Activated CD4-positive, alpha-beta memory T cell treated with anti-CD3 and anti-CD28 coated beads, Interleukin-2, amount 10 ng/mL, durations not matched to agents 7 days and 5 days (primary cell): ENCODE measurements at places on chromosomes 7 and 10.

DNA sequence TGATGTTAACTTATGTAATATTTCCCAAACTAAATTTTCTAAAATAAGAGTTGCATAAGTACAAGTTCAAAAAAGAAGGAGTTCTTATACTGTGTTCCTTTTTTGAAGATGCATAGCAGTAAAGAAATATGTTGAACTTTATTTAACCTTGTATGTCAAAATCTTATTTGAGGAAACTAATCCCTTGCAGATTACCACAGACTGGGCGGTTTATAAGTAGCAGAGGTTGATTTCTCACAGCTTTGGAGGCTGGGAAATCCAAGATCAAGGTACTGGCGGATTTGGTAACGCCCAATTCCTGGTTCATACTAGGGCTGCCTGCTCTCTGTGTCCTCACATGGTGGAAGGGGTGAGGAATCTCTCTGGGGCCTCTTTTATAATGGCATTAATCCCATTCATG lies 68.5 kb downstream of the GNAT3 start:
- H3K27me3 ChIP-seq, result no peaks in the 10 kb centered on the region
- no peaks in the 10 kb centered on the region for H3K4me1 ChIP-seq
- no peak overlapping the region for H3K27ac ChIP-seq
- no peak for DNase-seq
- H3K4me3 ChIP-seq, result no peak overlapping the region
- no peaks in the 10 kb centered on the region for H3K36me3 ChIP-seq

DNA sequence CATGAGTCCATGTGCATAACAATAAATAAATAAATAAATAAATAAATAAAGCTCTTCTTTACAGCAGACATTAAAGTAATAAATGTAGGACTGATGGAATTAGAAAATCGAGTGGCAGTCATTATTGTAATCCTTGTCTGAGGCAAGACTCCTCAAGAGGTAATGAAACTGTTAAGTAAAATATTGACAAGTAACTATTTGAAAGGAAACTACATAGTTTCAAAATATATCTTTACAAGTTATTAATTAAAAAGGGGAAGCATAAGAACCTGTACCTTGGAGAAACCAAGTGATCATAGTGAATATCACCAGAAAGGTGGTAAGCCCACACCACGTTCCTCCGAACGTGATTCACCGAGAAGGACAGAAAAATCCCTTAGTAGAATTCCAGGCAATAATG lies 285.6 kb upstream of the SORCS1 start:
- no peaks in the 10 kb centered on the region for H3K36me3 ChIP-seq
- no peak for DNase-seq
- H3K4me1 ChIP-seq, result no peaks in the 10 kb centered on the region
- H3K4me3 ChIP-seq, result no peak overlapping the region
- H3K27ac ChIP-seq, result no peak overlapping the region
- H3K27me3 ChIP-seq, result no peaks in the 10 kb centered on the region

GRCh38 chr10:13847201-13847631 lies 260.5 kb downstream of the PRPF18 start:
- no peak overlapping the region for H3K27ac ChIP-seq
- peaks cover 13% of the 10 kb centered on the region for H3K27me3 ChIP-seq
- peaks cover 2% of the 10 kb centered on the region for H3K4me1 ChIP-seq
- no peaks in the 10 kb centered on the region for H3K36me3 ChIP-seq
- H3K4me3 ChIP-seq, result no peak overlapping the region
- no peak for DNase-seq

- H3K4me3 ChIP-seq, result peak overlapping the region; percentile 56
- DNase-seq, result no peak
Observed at GRCh38 chr7:100891568-100892247, 2.2 kb upstream of the UFSP1 start.

GRCh38 chr7:69882269-69882668 lies 284.0 kb downstream of the AUTS2 start:
- DNase-seq, result no peak
- H3K4me3 ChIP-seq, result no peak overlapping the region
- H3K36me3 ChIP-seq, result no peaks in the 10 kb centered on the region
- H3K27me3 ChIP-seq, result no peaks in the 10 kb centered on the region

GRCh38 chr10:4059471-4060138 lies 274.6 kb upstream of the KLF6 start:
- H3K4me3 ChIP-seq, result no peak overlapping the region
- H3K27me3 ChIP-seq, result no peaks in the 10 kb centered on the region
- no peaks in the 10 kb centered on the region for H3K36me3 ChIP-seq
- DNase-seq, result peak; percentile 49

- no peak overlapping the region for H3K27ac ChIP-seq
- H3K36me3 ChIP-seq, result no peaks in the 10 kb centered on the region
- peaks cover 25% of the 10 kb centered on the region for H3K27me3 ChIP-seq
- no peak overlapping the region for H3K4me3 ChIP-seq
- no peaks in the 10 kb centered on the region for H3K4me1 ChIP-seq
Observed at GRCh38 chr10:101745074-101745696, 30.7 kb downstream of the FGF8 start.

DNA sequence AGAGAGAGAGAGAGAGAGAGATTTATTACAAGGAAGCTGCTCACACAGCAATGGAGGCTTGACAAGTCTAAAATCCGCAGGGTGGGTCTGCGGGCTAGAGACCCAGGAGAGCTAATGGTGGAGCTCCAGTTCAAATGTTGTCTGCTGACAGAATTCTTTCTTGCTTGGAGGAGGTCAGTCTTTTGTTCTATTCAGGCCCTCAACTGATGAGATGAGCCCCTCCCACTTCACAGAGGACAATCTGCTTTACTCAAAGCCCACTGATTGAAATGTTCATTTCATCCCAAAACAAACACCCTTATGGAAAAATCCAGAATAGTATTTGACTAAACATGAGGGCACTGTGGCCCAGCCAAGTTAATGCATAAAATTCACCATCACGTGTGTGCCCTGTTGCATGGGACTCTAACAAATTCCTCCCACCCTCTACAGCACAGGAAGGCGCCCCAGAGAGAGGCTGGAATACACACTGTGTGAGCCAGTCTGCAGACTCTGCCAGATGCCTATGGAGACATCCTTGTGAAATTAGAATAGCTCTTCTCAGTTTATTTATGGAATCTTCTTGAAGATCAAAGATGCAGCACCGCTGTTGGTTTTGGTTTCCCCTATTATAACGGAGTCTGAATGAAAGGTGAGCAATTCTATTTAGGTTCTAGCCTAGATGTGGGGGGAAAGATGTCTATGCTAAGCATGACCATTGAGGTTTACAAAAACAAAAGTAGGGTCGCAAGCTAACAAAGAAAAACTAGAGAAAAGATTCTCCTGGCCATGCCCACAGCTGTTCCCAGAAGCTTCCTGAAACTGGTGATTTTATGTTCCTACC lies 123.0 kb upstream of the SFMBT2 start:
- no peak overlapping the region for H3K4me3 ChIP-seq
- H3K4me1 ChIP-seq, result peaks cover 2% of the 10 kb centered on the region
- H3K27ac ChIP-seq, result no peak overlapping the region

GRCh38 chr10:47164126-47164799 lies 135.7 kb upstream of the GDF10 start:
- DNase-seq, result no peak
- H3K27ac ChIP-seq, result no peak overlapping the region
- H3K27me3 ChIP-seq, result no peaks in the 10 kb centered on the region

- peak overlapping the region; percentile 13 for H3K27ac ChIP-seq
- no peak overlapping the region for H3K4me3 ChIP-seq
Observed at GRCh38 chr7:150356265-150356897, 12.2 kb upstream of the REPIN1 start.

DNA sequence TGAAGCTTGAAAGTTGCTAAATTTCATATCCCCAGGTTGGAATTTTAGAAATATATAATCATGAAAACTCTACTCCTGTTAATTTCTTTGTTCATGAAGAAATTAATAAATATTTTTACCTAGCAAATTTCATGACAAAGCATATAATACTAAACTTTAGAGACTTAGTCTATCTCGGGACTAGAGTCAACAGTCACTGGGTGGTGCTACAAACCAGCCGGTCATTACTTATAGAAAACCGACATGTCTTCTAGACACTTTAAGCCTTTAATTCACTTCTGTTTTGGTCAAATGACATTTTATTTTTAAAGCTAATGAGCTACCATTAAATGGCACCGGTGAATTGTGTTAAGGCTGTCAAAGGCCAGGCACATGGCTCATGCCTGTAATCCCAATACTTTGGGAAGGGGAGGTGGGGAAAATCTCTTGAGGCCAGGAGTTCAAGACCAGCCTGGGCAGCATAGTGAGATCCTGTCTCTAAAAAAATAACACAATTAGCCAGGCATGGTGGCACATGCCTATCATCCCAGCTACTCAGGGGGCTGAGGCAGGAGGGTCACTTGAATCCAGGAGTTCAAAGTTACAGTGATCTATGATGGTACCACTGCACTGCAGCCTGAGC lies 270.1 kb downstream of the CACNA2D1 start:
- no peaks in the 10 kb centered on the region for H3K27me3 ChIP-seq
- no peak overlapping the region for H3K4me3 ChIP-seq
- H3K4me1 ChIP-seq, result no peaks in the 10 kb centered on the region
- no peak for DNase-seq
- no peaks in the 10 kb centered on the region for H3K36me3 ChIP-seq

DNA sequence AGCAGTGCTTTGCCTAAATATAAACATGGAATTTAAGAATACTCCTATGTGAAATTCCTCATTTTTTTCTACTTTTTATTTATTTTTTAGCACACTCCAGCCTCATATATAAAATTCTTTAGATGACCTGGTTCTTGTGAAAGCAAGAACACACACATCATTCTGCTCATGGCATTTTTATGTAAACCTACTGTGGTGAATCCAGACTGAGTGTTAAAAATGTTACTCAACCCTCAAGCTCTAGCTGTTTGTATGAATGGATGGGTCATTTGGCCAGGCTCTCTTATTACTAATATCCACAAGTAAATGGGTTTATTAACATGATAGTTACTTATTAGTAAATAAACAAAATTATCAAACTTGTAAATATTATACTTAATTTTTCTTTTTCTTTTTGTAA lies 551.7 kb upstream of the LRRN3 start:
- H3K27me3 ChIP-seq, result no peaks in the 10 kb centered on the region
- no peak for DNase-seq
- no peak overlapping the region for H3K27ac ChIP-seq
- H3K4me1 ChIP-seq, result no peaks in the 10 kb centered on the region

DNA sequence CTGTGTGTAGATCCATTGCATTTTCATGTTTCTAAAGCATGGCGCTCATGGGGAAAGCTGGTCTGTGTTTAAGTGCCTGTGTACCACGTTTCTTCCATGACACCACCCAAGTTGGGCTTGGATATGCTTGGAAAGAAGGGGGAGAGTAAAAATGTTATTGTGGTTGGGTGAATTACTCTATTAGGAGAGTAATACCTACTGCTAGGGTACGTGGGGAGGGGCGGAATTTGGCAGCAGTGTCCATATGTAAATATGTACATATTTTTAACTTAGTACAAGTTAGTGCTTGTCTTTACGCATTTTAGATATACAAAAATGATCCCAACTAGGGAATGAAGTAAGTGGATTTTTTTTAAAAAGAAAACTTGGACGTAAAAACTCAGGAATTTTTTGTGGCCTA lies 42.9 kb upstream of the SAMD8 start:
- H3K27me3 ChIP-seq, result no peaks in the 10 kb centered on the region
- no peaks in the 10 kb centered on the region for H3K36me3 ChIP-seq
- no peaks in the 10 kb centered on the region for H3K4me1 ChIP-seq
- H3K4me3 ChIP-seq, result no peak overlapping the region
- no peak overlapping the region for H3K27ac ChIP-seq
- no peak for DNase-seq

DNA sequence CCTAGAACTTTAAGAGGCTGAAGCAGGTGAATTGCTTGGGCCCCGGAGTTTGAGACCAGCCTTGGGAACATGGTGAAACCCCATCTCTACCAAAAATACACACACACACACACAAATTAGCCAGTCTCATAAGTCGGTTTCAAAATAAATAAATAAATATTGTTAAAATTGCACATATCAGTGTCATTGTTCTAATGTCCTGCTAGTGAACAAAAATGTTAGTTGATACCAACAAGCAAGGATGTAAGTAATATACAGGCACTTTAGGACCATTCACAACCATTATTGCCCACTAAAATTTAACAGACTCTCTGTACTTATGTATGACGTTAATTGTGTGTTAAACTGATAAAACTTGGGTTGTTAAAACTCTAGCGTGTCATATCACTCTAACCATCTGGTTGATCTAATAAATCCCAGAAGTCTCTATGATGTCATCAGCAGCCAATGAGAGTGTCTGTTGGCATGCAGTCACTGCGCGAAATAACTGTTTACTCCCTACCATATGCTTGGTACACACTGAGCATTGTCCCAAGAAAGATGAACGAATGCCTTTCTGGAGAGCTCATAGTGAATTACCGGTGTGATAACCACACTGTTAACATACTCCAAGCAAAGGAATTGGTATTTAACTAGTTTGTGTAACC lies 30.4 kb upstream of the OTUD1 start:
- H3K27me3 ChIP-seq, result no peaks in the 10 kb centered on the region
- H3K36me3 ChIP-seq, result no peaks in the 10 kb centered on the region

DNA sequence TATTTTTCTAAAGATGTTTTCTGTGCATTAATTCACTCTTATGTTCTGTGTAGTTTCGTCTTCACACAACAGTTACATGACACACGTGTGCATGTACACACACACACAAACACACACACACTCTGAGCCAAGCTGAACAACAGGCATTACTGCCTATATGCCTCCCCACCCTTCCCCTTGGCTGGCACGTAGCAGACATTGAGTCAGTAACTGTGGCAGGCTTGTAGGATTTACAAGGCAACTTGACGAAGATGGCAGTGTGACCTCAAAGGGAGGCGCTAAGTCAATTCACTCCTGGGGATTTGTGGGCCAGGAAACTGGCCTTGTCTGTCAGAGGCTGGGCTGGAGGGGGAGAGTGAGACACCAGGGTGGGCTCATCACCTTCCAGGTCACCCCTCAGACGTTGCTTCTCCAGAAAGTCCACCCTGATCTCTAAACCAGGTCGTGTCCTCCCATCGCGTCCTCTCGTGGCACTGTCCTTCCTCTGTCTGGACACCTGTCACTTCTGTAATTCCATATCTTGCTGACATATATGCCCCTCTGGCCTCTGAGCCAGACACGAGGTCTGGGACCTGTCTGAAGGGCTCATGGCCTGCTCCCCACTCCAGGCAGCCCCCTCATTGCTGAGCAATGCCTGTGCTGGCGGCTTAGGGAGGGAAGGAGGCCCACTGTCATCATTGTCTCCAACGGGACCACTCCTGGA lies 41.1 kb upstream of the INPP5A start:
- peaks cover 11% of the 10 kb centered on the region for H3K27me3 ChIP-seq
- DNase-seq, result no peak
- H3K4me1 ChIP-seq, result no peaks in the 10 kb centered on the region
- no peaks in the 10 kb centered on the region for H3K36me3 ChIP-seq

GRCh38 chr7:3861941-3862340 lies 560.9 kb downstream of the SDK1 start:
- H3K36me3 ChIP-seq, result no peaks in the 10 kb centered on the region
- H3K4me3 ChIP-seq, result no peak overlapping the region
- DNase-seq, result no peak
- no peak overlapping the region for H3K27ac ChIP-seq
- H3K4me1 ChIP-seq, result no peaks in the 10 kb centered on the region
